CD4-positive, alpha-beta T cell treated with Interleukin-17A for 4 hours (primary cell): ENCODE measurements at places on chromosomes 11 and 22.

DNA sequence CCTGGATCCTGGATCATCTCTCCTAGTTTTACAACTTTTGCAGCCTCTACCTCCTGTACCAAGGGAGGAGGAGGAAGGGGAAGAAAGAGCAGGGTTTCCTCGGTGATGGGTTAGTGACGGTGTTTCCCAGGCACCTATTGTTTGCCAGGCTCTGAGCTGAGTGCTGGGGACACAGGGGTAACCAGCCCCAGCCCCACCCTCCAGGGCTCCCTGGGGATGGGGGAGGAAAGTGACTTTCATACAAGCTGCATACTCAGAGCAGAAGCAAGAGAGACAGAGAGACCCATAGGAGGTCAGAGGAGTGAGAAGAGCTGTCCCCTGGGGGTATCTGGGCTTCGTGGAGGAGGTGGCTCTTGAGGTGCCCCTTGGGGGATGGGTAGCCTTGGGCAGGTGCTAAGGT, 89.4 kb upstream of the THY1 start:
- DNase-seq: no peak

DNA sequence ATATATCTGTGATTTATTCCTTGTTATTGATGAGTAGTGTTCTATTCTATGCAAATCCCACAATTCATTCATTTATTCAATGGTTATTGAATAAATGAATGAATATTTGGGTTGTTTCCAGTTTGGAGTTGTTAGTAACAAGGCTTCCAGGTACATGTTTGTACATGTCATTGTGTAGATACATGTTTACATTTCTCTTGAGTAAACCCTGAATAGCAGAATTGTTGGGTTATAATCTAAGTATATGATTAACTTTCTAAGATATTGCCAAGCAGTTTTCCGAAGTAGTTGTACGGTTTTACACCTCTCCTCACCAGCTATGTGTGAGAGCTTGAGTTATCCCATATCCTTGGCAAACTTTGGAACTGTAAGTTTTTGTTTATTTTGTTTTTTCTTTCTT, 18.5 kb upstream of the OR8G1 start:
- no peak for DNase-seq

DNA sequence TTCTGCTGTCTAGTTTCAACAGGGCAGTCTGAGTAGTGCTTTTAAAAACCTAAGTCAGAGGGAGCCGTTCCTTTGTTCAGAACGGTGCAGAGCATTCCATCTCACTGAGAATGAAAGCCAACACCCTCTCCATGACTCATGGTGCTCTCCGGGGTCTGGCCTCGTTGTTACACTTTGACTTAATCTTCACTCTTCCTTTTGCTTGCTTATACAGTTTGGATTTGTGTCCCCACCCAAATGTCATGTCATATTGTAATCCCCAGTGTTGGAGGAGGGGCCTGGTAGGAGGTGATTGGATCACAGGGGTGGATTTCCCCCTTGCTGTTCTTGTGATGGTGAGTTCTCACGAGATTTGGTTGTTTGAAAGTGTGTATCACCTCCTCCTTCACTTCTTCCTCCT, 292.2 kb downstream of the ST3GAL4 start:
- no peak for DNase-seq

DNA sequence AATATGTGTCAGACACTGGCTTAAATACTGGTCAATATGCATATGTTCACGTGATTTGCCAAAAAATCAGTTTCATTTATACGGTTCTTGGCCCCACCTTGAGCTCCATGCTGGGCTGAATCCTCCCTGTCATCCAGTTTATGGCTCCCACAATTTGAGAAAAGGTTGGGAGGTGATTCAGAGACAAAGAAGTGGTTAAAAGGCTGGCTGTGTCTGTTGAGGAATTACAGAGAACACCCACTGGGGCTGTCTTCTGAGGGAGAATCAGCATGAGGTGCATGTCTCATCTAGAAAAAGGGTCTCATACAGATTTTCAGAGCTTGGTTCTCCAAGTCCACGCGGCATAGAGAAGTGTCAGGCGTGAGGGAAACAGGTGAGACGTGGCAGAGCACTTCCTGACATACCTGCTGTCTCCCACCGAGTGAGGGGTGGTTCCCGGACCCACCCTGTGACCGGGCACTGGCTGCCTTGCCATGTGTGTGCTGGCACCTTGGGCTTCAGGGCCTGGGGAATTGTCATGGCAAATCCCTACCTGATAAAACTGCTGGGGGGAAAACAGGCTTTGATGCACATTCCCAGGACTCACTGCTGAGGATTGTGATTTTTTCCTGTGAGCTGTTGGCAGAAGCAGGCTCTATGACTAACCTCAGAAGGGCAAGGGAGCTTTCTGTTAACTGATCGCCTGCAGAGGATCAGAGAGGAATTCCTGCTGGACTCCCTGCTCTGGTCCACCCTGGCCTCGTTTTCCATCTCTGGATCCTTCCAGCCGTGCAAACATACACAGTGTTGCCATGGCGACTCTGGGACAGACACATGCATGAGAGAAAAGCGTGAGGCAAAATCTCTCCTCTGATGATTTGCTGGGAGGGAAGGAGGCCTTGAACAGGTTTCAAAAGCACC, 223.6 kb downstream of the ADAMTS15 start:
- no peak for DNase-seq

DNA sequence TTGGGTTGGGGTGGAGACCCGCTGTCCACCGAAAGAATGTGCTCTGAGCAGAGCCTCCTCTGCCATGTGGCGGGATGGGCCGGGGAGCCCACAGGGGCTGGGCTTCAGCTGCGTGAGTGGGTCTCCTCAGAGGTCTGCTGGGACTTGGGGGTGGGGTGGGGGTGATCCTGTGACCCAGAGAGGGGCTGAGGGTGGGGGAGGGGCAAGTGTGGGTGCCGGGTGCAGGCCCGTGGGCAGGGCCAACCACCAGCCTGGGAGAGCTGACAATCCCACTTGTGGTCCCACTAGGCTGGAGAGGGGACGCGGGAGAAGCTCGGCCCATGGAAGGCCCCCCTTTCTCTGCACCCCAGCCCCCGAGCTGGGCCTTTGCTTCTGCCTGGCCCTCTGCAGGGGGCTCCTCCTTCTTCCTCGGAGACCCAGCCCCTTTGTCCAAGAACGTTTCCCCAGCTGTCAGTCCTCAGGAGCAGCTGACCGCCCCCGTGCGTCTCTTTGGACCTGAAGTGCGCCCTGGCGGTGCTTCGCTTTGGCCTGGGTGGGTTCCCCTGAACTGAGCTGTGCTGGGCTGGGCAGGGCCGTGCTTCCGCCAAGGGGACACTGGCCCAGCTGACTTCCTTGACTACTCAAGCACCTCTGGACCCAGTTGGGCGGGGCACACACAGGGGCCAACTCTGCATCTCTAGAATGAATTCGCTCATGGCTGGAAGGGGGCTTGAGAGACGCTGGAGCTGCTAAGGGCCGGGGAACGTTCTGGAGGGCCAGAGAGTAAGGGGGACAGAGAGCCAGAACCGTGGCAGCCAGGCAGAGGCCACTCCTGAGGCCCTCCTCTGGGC, 30.2 kb downstream of the OSBPL5 start:
- DNase-seq: no peak

DNA sequence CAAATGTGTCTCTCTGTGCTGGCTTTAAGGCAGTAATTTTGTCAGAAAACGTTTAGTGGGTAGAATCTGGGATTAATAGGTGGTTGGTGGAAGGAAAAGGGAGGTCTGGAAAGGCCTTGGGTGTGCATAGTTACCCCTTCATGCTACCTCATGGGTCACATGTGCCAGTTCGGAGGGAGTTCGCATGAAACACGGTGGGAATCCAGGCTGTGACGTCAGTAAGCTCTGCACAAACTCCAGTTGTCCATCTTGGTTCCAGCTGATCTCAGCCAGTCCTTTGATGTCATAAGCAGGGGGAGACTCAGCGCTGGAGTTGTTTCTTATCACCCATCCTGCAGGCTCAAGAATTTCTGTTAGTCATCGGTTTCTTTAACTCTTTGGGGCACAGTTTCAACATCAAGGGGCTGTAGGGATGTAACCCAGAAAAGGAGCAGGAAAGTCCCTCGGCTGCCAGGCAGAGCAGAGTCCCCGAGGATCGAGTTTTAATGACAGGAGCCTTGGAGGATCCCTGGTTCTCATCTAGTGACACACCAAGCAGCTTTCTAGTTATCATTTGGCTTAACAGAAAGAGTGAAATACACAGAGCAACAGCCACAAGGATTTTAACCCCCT, 28.9 kb downstream of the MOV10L1 start:
- DNase-seq: no peak

DNA sequence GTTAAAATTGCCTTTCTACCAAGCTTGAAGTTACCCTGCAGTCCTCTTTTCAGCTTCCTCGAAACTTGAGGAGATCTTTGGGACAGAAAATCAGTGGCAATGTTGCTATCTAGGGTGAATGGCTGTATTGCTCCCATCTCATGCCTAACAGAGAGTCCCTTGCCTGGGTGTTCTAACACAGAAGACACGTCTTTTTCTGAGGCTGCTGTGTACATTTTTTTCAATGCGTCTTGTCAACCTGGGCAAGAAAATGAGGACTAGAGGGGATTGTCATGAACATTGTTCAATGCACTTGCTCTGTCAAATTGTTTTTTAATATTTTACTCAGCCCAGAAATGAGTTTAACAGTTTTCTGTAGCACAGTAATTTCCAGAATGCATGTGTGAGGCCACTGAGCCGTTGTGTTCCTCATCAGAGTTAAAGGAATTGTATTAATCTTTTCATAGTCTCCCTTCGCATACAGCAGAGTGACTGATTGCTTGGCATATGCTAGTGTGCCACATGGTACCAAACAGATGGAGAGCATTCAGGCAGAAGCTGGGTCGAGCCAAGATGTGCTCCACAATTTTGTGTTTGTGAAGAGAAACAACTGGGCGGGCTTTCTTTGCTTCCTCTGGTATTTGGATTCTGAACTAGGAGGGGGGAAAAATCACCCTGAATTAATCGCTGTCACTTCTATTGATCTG, 86.0 kb downstream of the CASP12 start:
- no peak for DNase-seq

DNA sequence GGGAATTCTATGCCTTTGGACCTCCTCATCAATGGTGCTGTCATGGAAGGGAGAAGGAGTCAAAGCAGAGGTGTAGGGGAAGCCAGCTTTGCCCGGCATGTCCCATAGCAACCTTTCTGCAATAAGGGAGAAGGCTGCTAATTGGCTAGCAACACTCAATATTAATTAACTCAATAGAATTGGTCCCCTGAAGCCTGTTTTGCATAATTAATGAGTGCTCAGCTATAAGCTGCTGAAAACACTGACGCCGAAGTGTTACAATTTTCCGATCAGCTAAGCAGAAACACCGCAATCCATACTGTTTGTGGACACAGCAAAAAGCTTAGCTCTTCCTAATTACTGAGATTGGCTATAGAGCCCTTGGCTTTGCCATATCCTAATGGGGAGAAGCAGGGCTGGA, 245.0 kb downstream of the CSNK2A3 start:
- DNase-seq: no peak
